ENCODE measurements at places on chromosomes 11 and 22.

DNA sequence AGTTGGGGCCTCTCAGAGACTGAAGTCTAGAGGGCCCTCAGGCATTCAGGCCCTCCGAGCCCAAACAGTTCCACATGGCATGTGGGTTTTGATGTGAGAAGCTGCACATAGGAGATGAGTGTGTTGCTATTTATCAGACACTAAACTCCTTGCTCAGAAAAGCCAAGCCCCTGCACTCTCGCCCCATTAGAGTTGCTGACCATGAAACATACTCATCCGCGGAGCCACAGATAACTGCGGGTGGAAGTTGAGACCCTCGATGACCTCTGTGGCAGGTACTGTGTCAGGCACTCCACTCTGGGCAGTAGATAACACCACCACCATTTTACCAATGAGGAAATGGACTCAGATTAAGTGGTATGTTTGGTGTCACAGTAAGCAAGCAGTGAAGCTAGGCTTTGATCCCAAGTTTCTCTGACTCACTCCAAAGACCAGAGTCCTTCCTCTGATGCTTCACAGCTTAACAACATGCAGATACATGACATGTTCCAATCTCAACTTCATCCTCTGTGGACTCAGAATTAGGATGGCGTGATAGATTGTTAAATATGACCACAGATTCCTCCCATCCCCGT is 202.1 kb downstream of the ADAMTS15 start:
- DNase-seq: no peak

DNA sequence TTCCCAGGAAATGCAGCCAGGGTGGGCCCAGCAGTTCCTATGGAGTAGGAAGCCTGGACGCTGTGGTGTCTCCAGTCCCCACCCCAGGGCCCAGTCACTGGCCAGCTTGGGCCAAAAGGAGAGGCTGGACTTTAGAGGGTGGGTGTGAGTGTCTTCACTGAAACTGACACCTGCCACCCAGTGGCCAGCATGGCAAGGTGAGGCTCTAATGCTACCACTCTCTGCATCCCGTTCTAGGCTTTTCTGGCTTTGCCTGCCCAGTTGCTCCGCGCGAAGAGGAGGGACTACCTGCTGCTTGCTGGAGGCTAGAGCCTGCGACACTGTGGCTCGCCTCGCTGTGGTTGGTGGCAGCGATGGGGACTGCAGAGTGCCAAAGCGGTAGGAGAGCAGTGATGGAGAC is 35.4 kb downstream of the C22orf42 start:
- DNase-seq: no peak

GRCh38 chr22:29230972-29231875 is 25.5 kb downstream of the EMID1 start:
- no peak for DNase-seq

- no peak for DNase-seq
These were observed 307.8 kb downstream of the MN1 start for GRCh38 chr22:27493796-27494195.

GRCh38 chr22:29088809-29089208 is 16.0 kb downstream of the KREMEN1 start:
- DNase-seq: no peak

DNA sequence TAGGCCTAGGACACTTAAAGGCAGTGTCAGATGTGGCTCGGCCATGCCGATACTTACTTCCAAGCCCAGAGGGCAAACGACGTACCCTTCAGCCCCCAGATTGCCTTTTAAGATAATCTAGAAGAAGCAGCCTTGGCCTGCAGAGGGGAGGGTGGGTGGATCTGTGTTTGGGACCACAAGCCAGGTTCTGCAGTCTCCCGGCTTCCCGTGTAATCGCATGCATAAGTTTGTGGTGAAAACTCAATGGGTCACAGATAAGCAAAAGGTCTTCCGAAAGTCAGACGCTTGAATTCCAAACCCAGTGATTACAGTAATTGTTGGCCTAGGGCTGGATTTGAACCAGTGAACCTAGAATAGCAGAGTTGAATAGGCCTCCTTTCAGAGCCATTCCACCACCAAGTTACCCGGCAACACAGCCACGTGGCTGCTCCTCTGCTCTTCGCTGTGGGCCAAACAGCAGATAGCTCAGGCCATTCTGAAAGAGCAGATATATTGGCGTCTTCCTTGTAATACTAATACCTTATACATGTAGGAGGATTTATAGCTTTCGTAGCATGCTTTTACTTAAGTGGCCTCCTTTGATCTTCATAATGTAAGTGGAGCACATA is 170.8 kb upstream of the CADM1 start:
- no peak for DNase-seq

DNA sequence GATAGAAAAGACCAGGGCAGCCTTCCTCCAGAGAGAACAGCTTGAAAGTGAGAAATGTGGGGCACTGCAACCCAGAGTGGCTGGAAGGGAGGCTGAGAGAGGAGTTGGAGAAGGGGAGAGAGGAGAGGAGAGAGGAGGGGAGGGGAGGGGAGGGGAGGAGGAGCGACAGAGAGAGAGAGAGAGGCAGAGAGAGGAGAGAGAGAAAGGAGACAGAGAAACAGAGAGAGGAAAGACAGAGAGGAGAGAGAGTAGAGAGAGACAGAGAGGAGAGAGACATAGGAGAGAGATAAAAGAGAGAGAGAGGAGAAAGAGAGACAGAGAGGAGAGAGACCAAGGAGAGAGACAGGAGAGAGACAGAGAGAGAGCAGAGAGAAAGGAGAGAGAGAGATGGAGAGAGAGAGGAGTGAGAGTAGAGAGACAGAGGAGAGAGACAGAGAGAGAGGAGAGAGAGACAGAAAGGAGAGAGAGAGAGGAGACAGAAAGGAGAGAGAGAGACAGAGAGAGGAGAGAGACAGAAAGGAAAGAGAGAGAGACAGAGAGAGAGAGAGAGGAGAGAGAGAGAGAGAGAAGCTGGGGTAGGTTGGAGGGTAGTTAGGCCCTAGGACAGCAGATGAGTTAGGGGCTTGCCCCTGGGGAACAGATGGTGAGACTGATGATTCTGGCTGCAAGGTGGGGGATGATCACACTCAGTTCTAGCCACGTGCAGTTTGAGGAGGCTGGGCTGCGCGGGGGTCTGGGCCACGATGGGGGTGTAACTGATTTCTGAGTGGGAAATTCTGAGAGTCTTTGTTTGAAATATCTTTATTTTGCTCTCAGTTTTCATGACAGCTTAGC is 8.5 kb upstream of the SCYL1 start:
- DNase-seq: no peak

DNA sequence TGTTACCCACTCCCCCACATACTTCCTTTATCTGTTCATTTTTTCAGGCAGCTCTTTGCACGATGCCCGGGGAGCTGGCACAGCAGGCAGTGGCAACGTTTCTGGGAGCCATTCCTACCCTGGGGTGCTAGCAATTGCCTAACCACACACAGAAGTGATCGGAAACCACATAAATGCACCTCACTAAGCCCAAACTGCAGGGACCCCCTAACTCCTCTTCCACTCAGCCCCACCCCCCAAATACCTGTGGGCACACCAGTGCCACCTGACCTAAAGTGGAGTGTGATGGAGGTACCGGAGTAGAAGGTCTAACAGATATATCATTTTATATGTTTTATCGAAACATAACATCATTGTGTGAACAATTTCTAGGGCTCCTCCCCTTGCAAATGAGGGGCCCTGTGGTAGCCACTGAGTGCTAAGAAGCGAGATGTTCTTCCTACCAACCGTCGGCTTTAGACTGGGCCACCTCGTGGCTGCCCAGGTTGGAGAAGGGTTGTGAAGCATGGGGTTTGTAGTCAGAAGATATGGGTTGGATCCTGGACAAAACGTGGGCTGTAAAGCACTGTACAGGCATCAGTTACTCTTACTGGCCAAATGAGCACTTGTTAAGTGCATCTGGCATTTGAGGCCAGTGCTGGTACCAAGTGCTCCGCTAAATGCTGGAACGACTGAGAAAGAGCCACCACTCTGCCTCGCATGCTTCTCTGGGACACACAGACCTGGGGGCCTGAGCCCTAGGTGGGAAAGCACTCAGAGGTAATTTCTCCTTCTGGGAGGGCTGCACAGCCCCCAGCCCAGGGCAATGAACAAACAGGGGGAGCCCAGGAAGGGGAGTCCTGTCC is 2.8 kb downstream of the MRGPRD start:
- no peak for DNase-seq

GRCh38 chr11:3028813-3029212 is 28.4 kb downstream of the CARS1 start:
- DNase-seq: no peak

- DNase-seq: peak; percentile 27
These were observed 7.0 kb upstream of the P2RY2 start for GRCh38 chr11:73210916-73211667.

DNA sequence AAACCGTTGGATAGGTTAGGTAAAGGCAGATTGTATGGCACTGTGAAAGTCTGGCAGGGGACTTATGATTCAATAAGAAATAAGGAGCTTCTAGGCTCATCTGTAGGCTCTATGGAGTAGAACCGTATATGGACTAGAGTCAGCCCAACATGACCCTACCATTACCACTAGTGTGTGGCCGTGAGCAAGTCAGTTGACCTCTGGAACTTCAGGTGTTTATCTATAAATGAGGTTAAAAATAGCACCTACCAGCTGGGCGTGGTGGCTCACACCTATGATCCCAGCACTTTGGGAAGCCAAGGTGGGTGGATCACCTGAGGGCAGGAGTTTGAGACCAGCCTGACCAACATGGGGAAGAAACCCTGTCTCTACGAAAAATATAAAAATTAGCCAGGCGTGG is 4.4 kb downstream of the HINFP start:
- DNase-seq: no peak

GRCh38 chr11:25925359-25925758 is 406.6 kb upstream of the ANO3 start:
- DNase-seq: no peak

DNA sequence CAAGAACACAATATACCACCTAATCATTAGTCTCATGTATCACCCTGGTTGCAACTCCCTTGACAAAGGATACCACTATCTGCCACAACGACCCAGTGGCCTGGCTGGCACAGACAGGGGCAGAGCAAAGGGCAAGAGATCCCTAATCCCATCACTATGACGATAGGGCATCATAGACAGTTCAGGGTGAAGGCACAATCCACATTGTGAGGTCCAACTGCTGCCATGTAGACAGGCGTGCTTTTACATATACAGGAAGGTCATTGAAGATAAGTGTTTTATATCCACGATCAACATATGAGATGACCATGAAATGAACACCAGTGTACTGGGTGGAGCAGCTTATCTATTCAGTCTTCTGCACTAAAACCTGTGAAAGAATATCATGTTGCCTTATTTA is 94.6 kb downstream of the IGLL1 start:
- no peak for DNase-seq

DNA sequence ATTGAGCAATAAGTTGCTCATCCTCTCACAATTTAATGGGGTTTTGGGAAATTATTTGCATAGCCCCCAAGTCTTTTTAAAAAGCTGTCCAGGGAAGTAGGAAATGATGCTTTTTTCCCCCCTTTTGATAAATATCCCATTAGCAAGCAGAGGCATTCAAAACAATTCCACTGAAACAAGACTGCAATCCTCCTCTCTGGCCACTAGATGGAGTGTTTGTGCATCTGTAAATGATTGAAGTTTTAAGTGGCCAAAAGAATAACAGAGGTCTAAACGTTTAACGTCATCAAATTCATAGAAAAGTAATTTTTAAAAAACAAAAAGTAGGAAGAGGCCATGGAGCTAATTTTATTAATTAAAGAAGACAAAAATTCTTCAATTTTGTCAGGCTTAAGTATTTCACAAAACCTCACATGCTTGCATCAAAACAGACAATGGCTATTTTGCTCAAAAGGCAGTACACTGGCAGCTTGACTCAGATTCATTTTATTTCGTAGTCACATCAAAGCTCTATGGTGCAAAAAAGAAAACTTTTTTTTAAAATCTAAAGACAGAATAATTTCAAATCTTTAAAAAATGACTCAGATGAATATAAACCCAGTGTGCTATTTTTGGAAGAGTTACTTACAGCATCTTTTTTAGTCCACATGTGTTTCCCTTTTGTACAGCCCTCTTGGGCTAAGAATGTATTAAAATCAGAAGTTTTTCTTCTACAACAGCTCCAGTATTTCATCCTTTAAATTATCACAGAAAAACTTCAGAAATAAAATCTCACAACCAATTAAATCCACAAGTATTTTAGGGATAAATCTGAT is 17.8 kb downstream of the CHORDC1 start:
- no peak for DNase-seq

DNA sequence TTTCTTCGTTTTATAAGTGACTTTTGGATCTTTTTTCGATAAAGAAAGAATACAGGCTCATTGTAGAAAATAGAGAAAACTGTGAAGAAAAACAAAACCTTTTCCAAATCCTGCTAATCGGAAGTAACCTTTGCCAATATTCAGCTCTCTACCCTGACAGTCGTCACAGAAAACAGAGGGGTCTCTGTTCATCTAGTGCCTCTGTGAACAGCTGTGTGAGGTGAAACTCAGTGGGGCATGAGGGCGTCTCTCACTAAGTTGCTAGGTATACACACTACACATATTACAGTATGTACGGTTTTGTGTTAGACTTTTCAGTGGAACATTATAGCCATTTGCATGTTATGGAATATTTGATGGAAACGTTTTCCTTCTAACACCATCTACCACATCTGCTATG is 39.4 kb downstream of the DHCR7 start:
- DNase-seq: no peak

GRCh38 chr22:32880893-32881596 is 79.5 kb downstream of the TIMP3 start:
- DNase-seq: no peak

DNA sequence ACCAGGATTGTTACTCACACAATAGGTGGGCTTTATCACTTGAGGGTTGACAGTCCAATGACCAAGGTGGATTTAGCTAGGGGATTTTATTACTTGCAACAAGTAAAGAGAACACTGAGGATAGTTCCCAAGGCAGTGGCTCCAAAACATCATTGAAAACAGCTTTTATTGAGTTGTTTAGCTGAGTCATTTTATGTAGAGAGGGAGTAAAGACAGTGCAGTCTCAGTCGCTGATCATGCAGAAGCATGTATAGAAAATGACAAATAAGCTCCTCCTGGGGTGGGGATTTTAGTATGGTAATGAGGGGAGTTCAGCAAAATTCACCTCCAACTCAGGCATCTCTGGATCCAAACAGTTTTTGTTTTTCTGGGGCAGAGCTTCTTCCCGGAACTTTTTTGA is 163.0 kb upstream of the CCDC179 start:
- DNase-seq: no peak

All from GF-D8 (cell line).